ENCODE measurements at places on chromosomes 4 and X. TPM values are rescaled to one million over a fixed set of nuclear protein-coding genes. Genes with fewer than 3 reads are reported as not detected.

DNA sequence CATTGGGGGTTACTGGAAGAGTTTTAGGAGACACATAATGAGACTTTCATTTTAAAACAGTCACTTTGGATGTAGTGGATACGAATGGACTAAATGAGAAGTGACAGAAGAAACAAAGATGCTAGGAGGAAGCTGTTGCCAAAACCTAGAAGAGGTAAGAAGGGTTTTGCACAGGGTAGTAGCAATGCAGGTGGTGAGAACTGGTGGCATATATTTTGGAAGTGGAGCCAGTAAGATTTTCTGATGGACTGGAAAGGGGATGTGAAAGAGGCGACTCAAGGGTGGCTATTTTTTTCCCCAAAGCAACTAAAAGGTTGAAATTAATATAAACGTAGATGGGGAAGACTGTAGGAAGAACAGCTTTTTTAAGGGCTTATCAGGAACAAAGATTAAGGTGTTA lies 462.0 kb downstream of the IL15 start:
- DNase-seq: no peak

GRCh38 chr4:26406346-26406975 lies 83.8 kb downstream of the CCKAR start:
- no peak for DNase-seq

DNA sequence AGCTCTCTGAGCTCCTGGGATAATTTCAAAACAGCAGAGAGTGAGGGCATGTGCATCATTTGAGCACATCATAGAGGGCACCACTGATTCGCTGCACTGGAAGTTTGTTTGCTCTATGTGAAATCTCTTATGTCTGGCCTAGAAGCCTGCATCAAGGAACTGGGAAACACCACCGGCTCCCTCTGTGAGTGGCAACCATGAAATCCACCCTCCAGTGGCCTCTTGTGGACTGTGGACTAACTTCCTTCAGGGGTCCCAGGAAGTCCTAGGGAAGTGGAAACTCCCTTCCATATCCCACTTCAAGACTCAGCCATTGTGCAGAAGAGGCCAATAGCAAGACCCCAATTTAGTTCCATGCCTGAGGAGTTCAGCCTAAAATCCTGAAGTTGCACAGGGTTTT lies 48.0 kb upstream of the IGFBP7 start:
- no peak for DNase-seq

DNA sequence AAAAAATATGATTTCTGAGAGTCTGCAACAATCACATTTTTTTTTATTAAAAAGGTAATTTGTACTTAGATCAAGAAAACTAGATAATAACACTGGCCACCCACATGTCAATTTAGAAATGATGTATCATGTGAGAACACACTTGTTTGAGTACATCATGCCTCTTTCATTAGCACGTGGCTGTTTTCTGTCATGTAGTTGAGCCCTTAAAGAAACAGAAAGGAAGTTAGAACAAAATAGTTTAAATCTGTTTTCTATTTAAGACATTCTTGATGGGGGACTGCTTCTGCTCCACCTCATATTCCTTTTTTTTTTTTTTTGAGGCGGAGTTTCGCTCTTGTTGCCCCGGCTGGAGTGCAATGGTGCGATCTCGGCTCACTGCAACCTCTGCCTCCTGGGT lies 207.5 kb downstream of the NSUN7 start:
- no peak for DNase-seq

DNA sequence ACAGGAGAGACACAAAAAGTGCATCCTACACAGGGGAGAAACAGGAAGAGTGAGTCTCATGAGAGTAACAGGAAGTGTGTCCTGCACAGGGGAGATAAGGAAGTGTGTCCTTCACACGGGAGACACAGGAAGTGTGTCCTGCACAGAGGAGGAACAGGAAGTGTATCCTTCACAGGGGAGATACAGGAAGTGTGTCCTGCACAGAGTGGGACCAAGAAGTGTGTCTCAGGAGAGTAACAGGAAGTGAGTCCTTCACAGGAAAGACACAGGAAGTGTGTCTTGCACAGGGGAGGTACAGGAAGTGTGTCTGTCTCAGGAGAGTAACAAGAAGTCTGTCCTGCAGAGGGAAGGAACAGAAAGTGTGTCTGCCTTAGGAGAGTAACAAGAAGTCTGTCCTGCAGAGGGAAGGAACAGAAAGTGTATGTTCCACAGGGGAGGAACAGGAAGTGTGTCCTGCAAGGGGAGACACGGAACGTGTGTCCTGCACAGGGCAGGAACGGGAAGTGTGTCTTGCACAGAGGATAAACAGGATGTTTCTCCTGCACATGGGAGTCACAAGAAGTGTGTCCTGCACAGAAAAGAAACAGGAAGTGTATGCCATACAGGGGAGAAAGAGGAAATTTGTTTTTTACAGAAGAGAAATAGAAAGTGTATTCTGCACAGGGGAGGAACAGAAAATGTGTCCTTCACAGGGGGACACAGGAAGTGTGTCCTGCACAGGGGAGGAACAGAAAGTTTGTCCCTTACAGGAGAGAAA lies 102.0 kb downstream of the ARSF start:
- no peak for DNase-seq

- DNase-seq: no peak
Measured at GRCh38 chrX:13483773-13484172, 85.6 kb upstream of the EGFL6 start.

GRCh38 chr4:152666946-152667345 lies 12.9 kb downstream of the TMEM154 start:
- no peak for DNase-seq

DNA sequence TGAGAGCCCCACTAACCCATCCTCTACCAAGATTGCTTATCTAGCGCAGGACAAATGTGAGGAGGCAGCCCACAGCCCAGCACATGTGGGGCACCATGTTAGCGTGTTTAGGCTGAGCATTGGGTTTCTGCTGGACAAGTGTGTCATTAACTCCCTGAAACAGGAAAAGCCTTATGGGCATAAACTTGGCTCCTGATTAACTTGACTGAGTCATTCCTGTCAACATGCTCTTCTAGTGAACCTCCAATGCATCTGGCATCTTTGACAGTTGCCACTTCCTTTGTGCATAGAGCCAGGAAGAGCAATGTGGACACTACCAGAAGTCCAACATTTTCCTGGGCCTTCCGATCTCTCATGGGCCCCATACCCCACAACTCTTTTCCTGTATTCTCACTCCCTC lies 2.5 kb downstream of the SPIN2A start:
- DNase-seq: no peak

DNA sequence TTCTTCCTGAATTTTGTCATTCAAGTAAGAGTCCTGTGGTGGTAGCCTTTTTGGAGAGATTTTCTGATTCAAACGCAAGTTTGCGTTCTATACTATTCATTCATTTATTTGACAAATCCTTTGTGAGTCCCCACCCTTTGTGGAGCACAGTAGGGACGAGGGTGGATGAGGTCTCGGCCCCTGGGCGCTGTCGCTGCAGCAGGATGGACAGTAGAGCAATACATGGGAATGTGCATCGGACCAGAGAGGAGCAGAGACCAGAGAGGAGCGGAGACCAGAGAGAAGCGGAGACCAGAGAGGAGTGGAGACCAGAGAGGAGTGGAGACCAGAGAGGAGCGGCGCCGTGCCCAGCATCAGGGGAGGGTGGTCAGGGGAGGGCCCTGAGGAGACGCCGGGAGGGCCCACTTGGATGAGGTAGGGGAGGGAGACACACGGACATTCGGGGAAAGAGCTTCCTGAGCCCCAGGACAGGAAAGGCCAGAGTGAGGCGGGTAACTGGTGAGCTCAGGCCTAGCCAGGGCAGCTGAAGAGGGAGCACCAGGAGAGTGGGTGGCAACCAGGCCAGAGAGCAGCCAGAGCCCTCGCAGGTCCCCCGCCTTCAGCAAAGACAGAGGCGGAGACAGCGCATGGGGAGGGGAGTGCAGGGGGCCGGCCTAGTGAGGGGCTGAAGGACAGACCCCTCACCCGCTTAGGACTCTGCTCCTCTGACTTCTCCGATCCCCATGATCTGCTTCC lies 67.3 kb downstream of the NAT8L start:
- no peak for DNase-seq

DNA sequence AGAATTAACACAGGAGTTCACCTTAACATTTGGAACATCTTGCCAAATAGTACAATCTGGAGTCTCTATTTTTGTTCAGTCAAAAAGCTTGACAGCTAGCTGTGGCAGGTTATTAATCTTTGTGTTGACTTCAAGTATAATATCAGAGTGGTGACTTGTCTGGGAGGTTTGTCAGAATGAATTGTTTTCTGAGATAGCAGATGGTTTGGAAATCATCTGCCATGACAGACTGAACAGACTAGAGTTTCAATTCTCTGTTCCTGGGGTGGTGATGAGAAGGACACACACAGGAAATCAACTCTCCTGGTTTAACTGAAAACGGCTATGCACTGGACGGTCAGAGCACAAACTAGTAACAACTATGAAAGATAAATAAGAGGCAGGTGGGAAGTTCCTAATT lies 203.3 kb upstream of the EMCN start:
- DNase-seq: no peak

DNA sequence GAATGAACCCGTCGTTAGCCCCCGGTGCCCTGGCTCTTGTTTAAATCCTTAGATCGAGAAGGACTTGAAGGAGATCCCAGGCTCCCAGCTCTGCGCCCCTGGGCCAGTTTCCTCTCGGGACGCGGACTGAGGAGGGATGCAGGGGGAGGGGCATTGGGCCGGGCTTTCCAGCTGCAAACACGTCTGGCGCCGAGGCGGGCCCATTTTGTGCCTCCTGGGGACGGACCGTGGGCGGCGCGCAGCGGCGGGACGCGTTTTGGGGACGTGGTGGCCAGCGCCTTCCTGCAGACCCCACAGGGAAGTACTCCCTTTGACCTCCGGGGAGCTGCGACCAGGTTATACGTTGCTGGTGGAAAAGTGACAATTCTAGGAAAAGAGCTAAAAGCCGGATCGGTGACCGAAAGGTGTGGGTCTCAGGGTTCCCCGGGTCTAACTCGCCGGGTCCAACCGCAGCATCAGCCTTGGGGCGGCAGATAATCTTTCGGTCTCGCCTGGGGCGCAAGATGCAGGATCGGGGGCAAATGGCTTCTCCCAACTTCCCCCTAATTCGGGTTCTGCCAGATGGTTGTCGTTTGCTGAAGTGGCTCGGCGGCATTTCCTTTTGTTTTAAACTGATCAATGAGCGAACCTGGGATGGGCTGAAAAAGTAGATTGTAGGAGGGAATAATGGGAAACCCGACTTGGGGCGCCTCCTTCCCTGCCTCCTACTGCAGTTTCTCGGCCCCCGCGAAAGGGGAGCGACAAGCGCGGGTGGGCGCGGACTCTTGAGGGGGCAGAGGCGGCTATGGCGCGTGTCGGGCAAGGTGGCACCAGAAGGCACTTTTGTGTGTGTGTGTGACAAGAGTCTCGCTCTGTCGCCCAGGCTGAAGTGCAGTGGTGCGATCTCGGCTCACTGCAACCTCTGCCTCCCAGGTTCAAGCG lies 2.9 kb downstream of the PDGFRA start:
- no peak for DNase-seq

DNA sequence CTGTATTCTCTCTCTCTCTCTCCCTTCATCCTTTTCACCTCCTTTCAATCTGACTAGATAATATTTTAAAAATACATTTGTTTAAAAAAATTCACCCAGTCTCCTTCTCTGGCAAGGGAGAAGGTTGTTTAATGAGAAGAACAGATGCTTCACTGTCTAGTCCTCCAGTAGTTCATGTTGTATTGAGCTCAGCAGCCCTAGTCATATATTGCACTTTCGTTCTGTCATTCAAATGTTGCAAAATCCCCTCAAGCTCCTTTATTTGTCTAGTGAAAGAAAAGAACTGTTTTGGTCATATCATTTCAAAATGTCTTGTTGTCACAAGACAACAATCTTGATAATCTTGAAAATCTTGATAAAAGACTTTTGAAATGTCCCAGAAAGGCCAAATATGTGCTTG lies 248.0 kb downstream of the GALNTL6 start:
- DNase-seq: no peak

- peak; percentile 58 for DNase-seq
Measured at GRCh38 chr4:77007358-77008230, 58.0 kb downstream of the SEPTIN11 start.

DNA sequence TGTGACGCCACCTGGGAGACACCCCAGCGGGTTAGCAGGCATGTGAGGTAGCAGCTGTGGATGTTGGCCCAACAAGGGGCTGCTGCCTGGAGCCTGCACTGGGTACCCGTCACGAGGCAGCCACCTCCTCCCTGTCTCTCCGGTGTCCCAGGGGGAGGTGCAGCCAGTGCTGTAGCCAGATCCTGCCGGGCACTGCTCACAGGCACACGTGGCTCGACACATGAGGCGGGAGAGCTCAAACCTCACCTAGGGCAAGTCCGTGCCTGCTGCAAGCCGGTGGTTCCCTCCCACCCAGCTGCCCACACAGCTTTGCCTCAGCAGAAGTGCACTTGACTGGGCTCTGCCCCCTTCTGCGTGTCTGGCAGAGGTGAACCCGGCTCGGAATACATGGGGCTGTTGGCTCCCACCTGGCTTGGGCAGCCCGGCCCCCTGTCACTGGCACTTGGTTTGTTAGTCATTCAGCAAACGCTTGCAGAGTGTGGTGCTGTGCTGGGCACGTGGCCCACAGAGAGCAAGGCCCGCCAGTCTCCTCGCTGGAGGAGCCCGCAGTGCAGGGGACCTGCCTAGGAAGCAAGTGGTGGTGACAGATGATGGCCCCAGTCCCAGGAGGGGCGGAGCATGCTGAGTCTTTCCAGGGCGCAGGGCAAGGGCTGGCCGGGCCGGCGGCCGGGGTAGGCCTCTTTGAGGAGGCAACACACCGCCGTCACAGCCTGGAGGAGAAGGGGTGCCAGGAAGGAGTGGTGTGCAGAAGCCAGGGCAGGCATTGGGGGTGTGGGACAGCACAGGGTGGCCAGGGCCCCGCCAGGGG lies 10.1 kb upstream of the SH3TC1 start:
- DNase-seq: peak; percentile 87

- DNase-seq: no peak
Measured at GRCh38 chr4:143287572-143287923, 49.1 kb upstream of the GAB1 start.

DNA sequence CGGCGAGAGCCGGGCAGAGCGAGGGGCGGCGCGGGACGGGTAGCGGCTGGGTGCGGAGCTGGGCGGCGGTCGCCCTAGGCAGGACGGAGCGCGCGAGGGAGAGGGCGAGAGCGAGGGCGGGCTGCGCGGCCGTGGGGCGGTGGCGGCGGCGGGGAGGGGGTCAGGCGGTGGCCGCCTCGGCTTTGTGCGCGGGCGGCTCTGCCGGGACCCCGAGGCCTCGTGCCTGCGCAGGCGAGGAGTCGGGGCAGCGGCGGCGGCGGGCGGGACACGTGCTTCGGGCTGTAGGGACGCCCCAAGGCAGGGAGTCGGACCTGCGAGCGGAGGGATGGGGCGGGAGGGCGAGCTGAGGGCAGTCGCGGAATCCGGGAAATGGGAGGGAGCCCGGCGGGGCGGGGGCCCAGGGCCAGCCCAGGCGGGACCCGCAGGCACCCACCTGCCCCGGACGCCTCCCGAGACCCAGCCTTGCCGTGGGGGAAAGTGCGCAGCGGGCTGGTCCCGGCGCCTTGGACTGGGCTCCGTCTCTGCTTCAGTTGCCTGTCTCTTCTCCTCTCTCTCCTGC lies 465 bp downstream of the BMPR1B start:
- DNase-seq: no peak

The DDX60 gene
- total RNA-seq: 21.6 TPM

The SRPK3 gene
- total RNA-seq: 0.20 TPM

The FAM9C gene
- total RNA-seq: not detected

The GDPD2 gene
- not detected for total RNA-seq

Data from upper lobe of left lung (tissue), 6 donors.